HFF-Myc (cell line): ENCODE measurements at places on chromosomes 16 and 17.

DNA sequence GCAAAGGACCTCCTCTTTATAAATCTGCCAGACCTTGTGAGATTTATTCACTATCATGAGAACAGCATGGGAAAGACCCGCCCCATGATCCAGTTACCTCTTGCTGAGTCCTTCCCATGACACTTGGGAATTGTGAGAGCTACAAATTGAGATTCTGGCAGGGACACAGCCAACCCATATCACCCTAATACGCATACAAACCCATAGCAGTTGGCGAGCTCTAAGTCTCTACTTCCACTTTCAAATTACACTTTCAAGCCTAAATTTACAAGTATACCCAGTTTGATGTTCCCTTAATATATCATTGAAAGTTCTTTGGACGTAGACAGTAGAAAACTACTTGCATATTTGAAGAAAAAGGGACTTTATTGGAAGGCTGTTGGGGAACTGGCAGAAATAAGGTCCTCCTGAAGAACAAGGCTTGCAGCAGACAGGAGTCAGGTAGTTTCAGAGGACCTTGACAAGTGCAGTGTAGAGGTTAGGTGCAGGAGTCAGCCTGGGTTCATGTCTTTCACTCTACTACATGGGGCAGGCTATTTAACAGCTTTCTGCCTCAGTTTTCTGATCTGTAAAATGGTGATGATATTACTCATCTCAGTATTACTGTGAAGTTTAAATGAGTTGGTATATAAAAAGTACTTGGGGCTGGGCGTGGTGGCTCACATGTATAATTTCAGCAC lies 107.9 kb upstream of the EEF2KMT start:
- DNase-seq, result no peak

GRCh38 chr16:71364133-71364681 lies 5.7 kb downstream of the CALB2 start:
- DNase-seq, result no peak

- no peak for DNase-seq
These were observed 679 bp upstream of the PSKH1 start for GRCh38 chr16:67892375-67892774.

DNA sequence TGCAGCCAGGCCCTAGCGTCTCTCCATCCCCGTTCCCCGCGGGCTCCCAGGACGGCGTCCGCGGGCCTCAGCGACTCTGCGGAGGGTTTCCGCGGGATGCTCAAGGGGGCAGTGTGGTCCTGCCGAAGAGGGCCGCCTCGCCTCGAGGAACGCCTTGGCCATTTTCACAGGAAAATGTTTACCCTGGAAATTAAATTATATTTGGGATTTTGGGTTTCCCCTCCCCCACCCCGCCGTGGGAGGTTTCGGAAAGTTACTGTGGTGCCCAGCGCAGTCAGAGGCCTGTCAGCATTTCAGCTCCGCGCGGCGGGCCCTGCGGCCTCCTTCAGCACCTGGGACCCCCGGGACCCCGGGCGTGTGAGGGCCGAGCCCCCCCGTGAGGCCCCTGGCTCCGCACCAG lies 94.5 kb downstream of the PCTP start:
- peak; percentile 4 for DNase-seq

DNA sequence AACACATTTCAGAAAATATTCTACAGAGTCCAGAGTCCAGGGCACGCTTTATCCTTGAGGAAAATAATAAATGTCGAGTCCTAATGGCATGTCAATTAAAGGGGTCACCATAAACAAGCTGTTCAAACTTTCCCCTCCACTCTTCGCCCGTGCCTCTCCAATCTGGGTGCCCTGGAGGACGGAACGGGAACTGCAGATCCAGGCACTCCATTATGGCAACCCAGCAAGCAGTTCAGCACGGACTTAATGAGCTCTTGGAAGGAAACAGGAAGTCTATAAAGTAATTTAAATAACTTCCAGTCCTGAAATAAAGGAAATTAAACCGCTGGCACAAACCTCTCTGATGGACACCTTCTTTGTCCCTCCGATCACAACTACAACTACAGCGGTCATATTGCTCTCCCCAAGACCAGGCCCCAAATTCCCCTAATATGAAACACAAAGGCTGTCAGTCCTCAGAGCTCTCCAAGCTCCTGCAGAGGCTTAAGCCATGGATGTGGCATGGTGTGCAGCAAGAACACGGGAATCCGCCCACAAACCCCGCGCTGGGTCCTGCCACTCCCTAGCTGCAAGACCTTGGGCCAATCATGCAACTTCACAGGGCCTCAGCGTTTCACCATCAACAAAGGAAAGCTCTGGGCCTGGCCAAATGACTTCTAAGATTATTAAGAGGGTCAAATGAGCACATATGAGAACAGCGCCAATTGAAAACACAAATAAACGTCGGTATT lies 52.6 kb downstream of the ZFHX3 start:
- DNase-seq, result no peak

DNA sequence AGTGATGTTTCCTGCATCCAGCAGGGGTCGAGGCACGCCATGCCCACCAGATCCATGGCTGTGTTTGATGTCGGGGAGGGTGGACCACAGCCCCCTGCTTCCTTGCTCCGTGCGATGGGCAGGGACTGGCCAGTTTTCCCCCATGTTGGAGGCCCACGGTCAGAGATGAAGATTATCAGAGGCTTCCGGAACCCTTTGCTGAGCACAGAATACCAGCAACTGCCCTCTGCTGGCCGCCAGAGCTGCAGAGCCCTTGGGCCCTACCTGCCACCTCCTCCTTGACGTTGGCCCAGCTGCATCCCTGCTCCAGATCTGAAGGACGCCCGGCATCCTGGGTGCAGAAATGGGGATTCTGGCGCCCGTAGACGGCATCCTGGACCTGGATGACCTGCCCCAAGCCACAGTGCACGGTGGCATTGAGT lies 23.7 kb upstream of the BCO1 start:
- no peak for DNase-seq

DNA sequence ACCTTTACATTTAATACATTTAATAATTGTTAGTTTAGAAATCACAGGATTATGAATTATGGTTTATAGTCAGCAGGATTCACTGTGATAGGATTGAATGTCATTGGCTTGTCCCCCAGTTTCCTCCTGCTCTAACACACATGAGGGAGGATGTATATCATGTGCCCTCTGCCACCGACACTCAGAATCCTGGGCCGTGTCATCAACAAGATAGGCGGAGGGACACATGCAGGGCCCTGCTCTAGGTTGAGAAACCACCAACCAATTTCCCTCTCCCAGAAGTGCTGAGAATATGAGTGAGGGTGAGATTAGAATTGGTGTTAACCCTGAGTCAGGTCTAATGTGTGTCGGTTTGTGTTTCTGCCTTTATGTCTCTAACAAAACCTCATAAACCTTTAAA lies 85.1 kb downstream of the CES1 start:
- no peak for DNase-seq

DNA sequence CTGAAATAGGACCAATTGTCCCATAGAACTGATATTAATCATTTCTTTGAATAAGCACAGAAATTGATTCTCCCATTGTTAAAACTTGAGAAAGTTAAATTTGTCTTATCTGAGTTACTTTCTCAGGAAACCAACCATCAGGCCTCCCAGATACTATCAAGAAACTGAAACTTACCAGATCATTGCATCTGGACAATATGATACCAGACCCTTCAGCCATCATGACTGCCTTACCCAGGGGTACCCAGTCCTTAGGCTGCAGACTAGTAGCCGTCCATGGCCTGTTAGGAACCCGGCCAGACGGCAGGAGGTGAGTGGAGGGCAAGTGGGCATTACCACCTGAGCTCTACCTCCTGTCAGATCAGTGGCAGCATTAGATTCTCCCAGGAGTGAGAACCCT lies 7.8 kb downstream of the STXBP4 start:
- no peak for DNase-seq

DNA sequence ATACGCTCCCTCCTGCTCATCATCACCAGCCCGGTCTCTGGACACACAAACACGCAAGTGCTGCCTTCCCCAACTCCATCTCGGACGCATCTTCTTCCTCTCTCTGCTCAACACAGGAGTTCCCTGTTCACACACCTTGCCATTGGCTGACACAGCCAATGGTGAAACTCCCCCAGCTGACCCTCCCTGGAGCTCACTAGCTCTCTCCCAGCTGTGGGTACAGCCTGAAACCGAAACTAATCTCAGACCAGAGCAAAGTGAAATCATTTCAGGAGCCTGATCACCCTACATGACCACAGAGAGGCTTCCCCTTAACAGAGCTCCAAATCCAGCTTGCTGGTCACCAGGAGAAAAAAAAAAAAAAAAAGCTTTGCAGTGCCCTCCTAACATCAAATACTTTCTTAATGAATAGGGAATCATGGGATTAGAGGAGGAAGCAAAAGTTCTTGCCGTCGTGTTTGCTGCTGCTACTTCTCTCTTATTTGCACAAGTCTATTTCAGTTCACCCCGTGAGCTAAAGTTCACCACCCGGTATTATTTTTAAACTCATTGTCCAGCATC lies 8.3 kb downstream of the CUEDC1 start:
- DNase-seq, result no peak

DNA sequence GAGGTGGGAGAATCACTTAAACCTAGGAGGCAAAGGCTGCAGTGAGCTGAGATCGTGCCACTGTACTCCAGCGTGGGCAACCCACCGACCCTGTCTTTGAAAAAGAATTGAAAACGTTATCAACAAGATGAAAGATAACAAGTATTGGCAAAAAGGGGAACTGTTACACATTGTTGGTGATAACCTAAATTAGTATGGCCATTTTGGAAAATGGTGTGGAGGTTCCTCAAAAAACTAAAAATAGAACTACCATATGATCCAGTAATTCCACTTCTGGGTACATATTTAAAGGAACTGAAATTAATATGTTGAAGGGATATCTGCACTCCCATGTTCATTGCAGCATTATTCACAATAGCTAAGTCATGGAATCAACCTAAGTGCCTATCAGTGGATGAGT lies 61.0 kb downstream of the ABHD15 start:
- DNase-seq, result no peak

GRCh38 chr16:15502041-15502725 lies 67.8 kb downstream of the BMERB1 start:
- DNase-seq, result peak; percentile 87

DNA sequence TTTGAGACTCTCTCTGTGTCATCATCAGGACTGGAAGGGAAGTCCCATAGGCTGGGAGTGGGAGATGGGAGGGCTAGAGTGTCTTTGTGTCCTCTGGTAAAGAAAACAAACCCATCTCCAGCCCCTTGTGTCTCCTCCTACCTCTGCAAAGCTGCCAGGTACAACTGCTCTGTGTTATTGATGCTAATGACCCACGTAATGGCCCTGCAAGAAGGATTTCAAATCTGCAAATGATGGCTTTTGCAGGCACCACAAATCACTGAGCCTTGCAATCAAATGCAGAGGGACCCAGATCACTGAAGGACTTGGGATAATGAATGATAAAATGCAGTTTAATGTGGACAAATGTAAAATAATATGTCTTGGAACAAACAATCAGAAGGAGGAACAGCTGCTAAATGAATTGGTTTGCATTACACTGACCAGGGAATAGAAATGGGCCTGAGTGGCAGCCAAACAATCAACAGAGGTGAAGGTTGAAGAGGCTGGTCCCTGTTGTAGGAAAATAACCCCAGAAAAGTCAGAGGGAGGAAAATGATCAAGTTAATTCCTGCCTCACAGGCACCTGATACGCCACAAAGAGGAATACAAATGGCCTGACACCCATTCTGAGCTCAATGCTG lies 425.1 kb downstream of the UTP18 start:
- no peak for DNase-seq

DNA sequence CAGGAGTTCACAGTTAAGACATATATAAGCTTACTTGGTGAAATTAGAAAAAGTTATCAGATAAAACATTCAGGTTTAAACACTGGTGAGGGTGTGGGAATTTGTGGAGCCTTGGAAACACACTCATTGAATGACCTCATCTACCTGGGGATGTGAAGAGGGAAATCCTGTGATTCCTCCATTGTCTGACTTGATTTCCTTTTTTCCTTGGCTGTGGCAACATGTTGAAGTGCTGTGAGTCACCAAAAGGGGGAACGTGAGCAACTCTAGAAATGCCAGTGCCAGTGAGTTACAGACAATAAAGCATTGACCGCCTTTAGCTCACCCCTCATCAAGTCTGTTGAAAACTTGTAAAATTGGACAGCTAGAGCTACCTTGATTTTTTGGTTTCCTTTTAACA lies 1.8 kb downstream of the HMOX2 start:
- DNase-seq, result no peak

- DNase-seq, result no peak
These were observed 49.9 kb downstream of the NLRC5 start for GRCh38 chr16:57039148-57039812.

GRCh38 chr17:40485851-40486521 lies 15.4 kb downstream of the TNS4 start:
- peak; percentile 97 for DNase-seq

GRCh38 chr17:65813306-65813705 lies 251.9 kb upstream of the AXIN2 start:
- DNase-seq, result no peak

DNA sequence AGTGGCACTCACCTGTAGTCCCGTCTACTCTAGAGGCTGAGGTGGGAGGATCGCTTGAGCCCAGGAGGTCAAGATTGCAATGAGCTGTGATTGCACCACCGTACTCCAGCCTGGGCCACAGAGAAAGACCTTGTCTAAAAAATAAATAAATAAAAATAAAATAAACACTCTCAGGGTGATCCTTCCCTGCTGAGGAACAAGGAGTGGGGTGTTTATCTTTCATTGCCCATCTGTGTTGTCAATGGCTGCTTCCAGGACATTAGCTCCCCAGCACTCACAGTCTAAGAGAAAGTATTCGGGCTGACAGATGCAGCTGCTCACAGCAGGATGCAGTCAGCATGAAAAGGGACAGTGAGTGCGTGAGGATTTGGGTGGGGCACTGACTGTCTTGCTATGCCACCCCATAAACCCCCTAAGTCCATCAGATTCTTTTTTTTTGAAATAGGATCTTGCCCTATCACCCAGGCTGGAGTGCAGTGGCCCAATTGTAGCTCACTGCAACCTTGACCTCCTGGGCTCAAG lies 31.3 kb upstream of the RBBP6 start:
- no peak for DNase-seq

GRCh38 chr16:80985611-80986010 lies 21.1 kb downstream of the CMC2 start:
- DNase-seq, result no peak

DNA sequence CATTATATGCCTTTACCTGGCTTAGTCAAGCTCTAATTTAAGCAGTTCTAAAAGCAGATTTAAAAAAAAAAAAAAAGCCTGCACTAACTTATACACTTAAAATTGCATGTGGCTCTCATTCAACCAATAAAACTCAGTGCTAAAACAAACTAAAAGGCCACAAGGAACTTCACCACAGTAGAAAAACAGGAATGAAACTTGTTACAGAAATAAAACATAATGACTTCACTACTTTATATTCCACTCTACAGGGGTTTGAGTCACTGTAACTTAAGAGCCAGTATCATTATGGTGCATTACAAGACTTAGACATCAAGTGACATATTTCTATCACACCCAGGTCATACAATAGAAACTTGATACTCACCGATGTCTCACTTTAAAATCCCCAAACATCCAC lies 11.1 kb downstream of the CA10 start:
- DNase-seq, result no peak
